ENCODE measurements at places on chromosomes 4 and X. TPM values are rescaled to one million over a fixed set of nuclear protein-coding genes. Genes with fewer than 3 reads are reported as not detected.

DNA sequence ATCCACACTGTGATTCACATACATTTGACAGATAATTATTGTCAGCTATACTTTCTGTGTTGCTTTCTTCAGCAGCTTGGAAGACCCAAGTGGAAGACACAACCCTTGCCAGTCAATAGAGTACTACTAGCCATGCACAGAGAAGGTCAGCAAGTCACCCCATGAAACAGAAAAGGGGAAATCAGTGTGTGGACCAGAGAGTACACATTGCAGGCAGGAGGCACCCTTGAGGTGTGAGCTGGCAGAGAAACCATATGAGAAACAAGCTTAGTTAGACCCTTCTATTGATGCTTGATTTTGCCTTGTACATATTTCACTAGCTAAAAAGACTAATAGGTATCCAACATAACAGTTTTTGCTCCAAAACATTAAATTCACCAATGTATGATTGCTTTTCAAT, 99.5 kb downstream of the NLGN4X start:
- no peaks in the 10 kb centered on the region for H3K36me3 ChIP-seq
- no peak overlapping the region for H3K4me3 ChIP-seq
- no peak for DNase-seq

- no peaks in the 10 kb centered on the region for H3K27me3 ChIP-seq
- peaks cover 45% of the 10 kb centered on the region for H3K4me1 ChIP-seq
- no peak for DNase-seq
Observed at GRCh38 chr4:124206779-124207605, 505.5 kb downstream of the ANKRD50 start.

GRCh38 chr4:85475631-85476233, 782 bp downstream of the ARHGAP24 start:
- H3K27me3 ChIP-seq = peaks cover 59% of the 10 kb centered on the region
- peak overlapping the region; percentile 68 for H3K4me3 ChIP-seq
- DNase-seq = no peak

- H3K27me3 ChIP-seq = no peaks in the 10 kb centered on the region
- no peak for DNase-seq
- peaks cover 6% of the 10 kb centered on the region for H3K4me1 ChIP-seq
- no peak overlapping the region for H3K4me3 ChIP-seq
- peaks cover 30% of the 10 kb centered on the region for H3K36me3 ChIP-seq
Observed at GRCh38 chr4:112270640-112271421, 14.9 kb downstream of the TIFA start.

- H3K4me1 ChIP-seq = no peaks in the 10 kb centered on the region
- no peaks in the 10 kb centered on the region for H3K27me3 ChIP-seq
- no peaks in the 10 kb centered on the region for H3K36me3 ChIP-seq
- DNase-seq = no peak
- H3K4me3 ChIP-seq = no peak overlapping the region
Observed at GRCh38 chr4:104272966-104273365, 221.7 kb downstream of the CXXC4 start.

DNA sequence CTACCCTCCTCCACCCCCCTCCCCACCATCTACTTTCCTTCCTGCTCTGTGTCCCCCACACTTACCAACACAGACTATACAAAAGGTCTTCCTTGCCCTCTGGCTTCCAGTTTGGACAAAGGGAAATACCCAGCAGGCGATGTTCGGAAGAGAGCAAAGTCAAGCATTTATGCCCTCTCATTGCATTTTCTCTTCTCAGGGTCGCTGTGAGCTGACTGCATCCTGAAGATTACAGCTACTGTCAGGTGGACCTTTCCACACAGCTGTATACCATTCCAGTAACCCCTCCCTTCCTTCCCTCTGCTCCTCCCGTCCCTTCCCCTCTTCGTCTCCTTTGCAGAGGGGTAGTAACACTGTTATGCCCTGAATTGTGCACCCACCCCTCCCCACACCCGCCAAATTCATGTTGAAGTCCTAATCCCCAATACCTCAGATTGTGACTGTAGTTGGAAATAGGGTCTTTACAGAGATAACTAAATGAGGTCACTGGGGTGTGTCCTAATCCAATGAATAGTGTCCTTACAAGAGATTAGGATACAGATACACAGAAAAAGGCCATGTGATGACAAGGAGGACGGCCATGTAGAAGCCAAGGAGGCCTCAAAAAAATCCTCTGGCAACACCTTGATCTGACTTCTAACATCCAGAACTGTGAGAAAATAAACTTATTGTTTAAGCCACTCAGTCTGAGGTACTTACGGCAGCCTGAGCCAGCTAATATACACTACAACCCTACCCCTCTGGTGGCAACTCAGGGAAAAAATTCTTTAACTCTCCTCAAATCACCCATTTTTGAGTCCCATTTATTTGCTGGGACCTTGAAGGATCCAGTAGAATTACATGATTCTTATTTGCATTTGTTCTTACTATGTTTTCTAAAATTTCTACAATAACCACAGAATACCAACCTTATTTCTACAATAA, 11.7 kb downstream of the MORF4L2 start:
- H3K4me3 ChIP-seq = no peak overlapping the region
- H3K27ac ChIP-seq = no peak overlapping the region
- DNase-seq = no peak
- no peaks in the 10 kb centered on the region for H3K27me3 ChIP-seq
- peaks cover 9% of the 10 kb centered on the region for H3K4me1 ChIP-seq
- peaks cover 31% of the 10 kb centered on the region for H3K36me3 ChIP-seq

DNA sequence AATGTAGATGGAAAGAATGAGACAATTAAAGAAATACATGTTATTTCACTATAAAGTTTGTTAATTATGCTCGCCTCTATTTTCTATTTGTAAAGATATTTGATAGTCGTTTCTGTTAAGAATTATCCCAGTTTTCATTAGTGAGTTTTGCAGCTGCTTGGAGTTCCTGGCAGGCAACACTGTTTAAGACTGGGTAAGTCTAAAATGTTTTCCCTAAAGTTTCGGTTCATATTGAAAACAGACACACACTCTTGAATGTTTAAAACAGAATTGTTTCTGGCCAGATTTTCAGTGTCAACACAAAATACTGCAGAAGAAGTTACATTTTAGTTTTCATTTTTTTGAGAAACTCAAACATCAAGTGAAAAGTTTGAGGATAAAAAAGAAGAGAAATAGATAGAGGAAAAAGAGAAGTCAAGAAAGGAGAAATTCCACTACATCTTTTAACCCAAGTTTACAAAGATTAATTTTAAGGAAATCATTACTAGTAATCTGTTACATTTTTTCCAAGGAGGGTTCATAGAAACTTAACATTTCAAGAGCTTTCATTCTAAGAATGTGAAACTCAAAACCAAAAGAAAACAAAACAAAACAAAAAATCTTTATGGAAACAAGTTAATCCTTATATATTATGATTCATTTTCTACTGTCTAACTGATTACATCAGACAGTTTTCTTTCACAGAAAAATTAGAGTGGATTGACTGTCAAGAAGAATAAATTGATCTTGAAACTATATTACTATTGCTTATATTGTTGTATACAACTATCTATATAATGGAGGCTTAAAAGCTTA, 305.5 kb downstream of the FAT4 start:
- peaks cover 21% of the 10 kb centered on the region for H3K4me1 ChIP-seq
- peak overlapping the region; percentile 96 for H3K27ac ChIP-seq
- no peak for DNase-seq

GRCh38 chr4:118953276-118953675, 64.6 kb downstream of the SYNPO2 start:
- no peak overlapping the region for H3K4me3 ChIP-seq
- H3K27me3 ChIP-seq = no peaks in the 10 kb centered on the region
- no peaks in the 10 kb centered on the region for H3K36me3 ChIP-seq
- no peak for DNase-seq
- H3K4me1 ChIP-seq = peaks cover 27% of the 10 kb centered on the region

DNA sequence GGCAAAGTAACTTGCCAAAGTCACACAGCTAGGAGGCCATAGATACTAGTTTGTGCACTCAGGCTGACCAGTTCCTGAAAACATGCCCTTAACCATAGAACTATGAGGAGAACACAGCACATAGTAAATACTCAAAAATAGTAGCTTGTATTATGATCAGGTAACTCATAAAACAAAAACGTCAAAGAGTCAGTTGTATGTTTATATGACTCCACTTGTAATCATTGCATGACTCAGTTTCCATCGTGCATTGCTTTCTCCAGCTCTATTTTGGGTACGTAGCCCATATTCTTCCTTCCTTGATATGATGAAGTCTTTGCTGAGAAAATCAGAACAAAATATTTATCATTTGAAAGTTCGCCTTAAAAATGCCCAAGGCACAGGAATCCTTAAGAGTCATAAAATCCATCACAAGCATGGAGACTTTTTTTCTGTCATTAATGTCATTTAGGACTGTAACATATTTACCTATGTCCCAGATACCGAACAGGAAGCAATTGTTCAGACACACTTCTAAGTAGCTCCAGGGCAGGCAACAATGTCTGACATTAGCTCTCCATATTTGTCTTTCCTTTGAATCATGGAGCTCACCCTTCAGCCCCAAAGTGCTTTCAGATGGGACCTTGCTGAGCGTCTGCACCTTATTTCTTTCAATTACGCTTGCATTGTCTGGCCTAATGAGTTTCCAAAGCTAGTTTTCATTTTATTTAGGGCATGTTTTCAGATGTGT, 11.2 kb upstream of the MID1 start:
- no peaks in the 10 kb centered on the region for H3K36me3 ChIP-seq
- no peaks in the 10 kb centered on the region for H3K27me3 ChIP-seq
- H3K4me1 ChIP-seq = peaks cover 32% of the 10 kb centered on the region
- H3K27ac ChIP-seq = no peak overlapping the region

DNA sequence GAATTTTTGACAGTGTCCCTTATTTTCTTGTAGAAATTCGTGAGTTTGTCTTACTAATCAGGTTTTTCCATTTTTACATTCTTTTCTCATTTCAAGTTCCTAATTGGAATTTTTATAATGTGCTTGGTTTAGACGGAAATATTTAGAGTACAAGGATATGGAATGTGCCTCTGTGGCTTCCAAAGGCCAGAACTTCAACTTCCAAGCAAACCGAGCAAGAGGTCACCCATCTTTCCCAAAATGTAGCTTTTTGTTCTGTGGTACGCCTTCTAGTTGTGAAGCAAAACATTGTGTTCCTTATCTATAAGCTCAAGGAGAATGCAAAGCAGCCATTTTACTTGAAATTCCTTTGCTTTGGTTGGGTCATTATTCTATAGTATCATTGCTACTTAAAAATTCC, 212.8 kb upstream of the PACRGL start:
- H3K36me3 ChIP-seq = peaks cover 12% of the 10 kb centered on the region
- no peak for DNase-seq
- H3K4me1 ChIP-seq = peaks cover 6% of the 10 kb centered on the region
- no peak overlapping the region for H3K27ac ChIP-seq

- H3K27me3 ChIP-seq = no peaks in the 10 kb centered on the region
- no peaks in the 10 kb centered on the region for H3K36me3 ChIP-seq
- no peaks in the 10 kb centered on the region for H3K4me1 ChIP-seq
- DNase-seq = no peak
- H3K4me3 ChIP-seq = no peak overlapping the region
Observed at GRCh38 chr4:187415231-187415630, 580.3 kb upstream of the ZFP42 start.

DNA sequence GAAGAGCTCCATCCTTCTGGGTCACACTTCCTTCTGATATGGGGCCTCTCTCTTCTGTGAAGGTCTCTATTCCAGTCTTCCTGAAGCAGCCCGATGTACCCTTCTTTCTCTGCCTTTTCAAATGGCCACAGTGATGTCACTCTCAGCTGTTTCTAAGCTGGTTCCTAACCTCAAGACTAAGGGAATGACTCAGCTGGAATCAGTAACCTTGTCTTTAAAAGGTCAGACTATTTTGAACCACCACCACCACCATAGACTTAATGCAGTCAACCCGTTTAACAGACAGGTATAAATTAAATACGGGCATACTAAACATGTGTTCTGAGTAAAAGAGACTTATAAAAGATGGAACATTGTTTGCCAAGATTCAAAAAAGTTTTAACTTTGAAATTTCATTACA, 121.0 kb downstream of the PPA2 start:
- H3K27me3 ChIP-seq = no peaks in the 10 kb centered on the region
- no peak overlapping the region for H3K27ac ChIP-seq
- DNase-seq = no peak
- H3K36me3 ChIP-seq = peaks cover 5% of the 10 kb centered on the region

GRCh38 chr4:153245775-153246174, 41.5 kb downstream of the TRIM2 start:
- H3K4me3 ChIP-seq = no peak overlapping the region
- no peak for DNase-seq
- peaks cover 4% of the 10 kb centered on the region for H3K36me3 ChIP-seq
- H3K27me3 ChIP-seq = no peaks in the 10 kb centered on the region

DNA sequence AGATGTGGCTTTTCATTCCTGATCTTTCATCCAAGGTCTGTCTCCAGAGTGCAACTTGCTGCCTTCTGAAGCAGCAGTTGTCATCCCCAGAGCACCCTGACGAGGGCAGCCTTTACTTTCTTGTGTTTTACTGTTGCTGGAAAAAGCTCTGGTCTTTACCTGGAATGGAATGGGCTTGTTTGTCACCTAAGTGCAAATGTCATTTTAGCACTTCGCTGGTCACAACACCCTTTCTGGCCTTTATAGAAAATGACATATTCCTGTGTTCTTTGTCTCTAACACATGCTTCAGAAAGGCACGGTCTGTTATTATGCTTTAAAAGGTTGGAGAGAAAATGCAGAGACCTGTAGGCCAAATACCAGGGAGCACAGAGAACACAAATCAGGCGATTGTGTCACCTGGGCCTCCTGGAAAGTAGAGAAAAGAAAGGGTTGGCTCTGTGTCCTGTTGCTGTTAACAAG, 332.7 kb upstream of the IGFBP7 start:
- H3K27ac ChIP-seq = no peak overlapping the region
- peaks cover 42% of the 10 kb centered on the region for H3K27me3 ChIP-seq
- H3K36me3 ChIP-seq = no peaks in the 10 kb centered on the region
- no peak for DNase-seq
- no peaks in the 10 kb centered on the region for H3K4me1 ChIP-seq

DNA sequence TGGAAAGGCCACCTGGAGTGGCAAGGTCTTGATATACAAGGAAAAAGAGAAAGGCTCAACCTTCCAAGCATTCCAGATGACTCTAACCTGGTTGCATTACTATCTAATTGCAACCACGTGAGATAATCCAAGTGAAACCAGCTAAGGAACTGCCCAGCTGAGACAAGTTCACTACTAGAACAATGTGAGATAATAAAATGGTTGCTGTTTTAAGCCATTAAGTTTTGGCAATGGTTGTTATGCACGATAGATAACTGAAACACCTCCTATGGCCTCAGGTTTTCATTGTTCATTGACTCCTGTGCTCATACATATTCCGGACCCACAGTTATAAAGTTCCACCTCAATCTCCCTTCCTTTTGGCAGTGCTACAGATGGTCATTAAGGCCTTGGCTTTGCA, 9.2 kb upstream of the CXorf66 start:
- no peak overlapping the region for H3K4me3 ChIP-seq
- no peak for DNase-seq
- no peaks in the 10 kb centered on the region for H3K4me1 ChIP-seq
- H3K27me3 ChIP-seq = peaks cover 3% of the 10 kb centered on the region

The AVPR2 gene
- total RNA-seq = not detected

The PCYT1B gene
- 1.0 TPM for total RNA-seq

The CXorf65 gene
- total RNA-seq = not detected

The STOX2 gene
- total RNA-seq = 0.19 TPM

The SEC24D gene
- 138 TPM for total RNA-seq

The EPGN gene
- not detected for total RNA-seq

The GSX2 gene
- 0.35 TPM for total RNA-seq

The GPR119 gene
- total RNA-seq = not detected

The IKBKG gene
- total RNA-seq = 23.6 TPM

The AKAP14 gene
- total RNA-seq = not detected

The BMP2K gene
- 23.0 TPM for total RNA-seq

All from osteocyte (in vitro differentiated cells).